ENCODE measurements at places on chromosomes 7 and 10. TPM values are rescaled to one million over a fixed set of nuclear protein-coding genes. Genes with fewer than 3 reads are reported as not detected.

Gene APBB1IP
- 2.6 TPM for total RNA-seq

Gene SPDYE11
- total RNA-seq: not detected

Gene BHLHA15
- not detected for total RNA-seq

Gene PDZD7
- 0.27 TPM for total RNA-seq

Gene CALHM3
- total RNA-seq: not detected

Gene UROS
- 80.4 TPM for total RNA-seq

Gene AKR1C2
- total RNA-seq: 17.5 TPM

Gene RBP3
- total RNA-seq: not detected

DNA sequence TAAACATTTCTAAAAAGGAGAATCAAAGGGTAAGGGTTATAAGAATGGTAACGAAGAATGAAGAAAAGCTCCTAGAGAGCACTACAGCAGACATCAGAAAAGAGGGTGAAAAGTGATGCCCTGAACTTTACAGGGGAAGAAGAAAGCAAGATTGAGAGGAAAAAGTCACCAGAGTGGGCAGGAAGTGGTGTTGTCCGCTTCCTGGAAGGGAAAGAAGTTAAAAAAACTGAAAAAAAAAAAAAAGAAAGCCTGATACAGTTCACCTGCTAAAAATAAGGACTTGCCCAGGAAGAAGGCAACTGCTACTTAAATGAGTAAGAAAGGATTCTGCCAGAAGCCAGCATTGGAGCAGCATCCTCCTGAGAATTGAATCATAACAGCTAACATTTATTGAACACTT lies 330.1 kb upstream of the PHF14 start:
- H3K4me3 ChIP-seq: no peak overlapping the region
- H3K27me3 ChIP-seq: no peaks in the 10 kb centered on the region
- H3K36me3 ChIP-seq: no peaks in the 10 kb centered on the region
- DNase-seq: no peak
- H3K27ac ChIP-seq: no peak overlapping the region

DNA sequence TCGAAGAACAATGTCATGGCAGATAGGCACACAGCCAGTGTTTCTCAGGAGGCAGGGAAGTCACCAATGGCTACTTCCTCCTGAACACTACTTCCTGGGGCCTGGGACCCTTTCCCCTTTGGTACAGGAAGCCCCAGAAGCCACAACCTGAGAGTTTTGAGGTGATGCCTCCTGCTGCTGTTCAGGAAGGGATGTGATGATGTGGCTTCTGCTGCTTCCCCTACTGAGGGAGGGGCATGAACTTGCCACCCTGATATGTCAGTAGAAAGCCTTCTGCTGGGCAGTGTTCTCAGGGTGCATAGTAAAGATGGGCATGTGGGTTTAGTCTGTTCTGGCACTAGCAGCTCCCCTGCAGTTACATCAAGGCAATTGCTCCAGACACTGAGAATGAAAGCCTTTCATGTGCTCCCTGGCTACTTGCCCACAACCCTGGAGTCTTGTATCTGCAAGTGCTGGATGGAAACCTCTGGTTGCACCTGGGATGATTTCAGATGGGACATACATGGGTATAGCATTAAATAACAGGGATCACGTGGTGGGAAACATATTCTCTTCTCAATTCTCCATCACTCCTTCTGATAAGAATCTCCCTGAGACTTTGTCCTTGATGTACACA lies 69.3 kb downstream of the ADRA2A start:
- peaks cover 60% of the 10 kb centered on the region for H3K27me3 ChIP-seq
- peaks cover 4% of the 10 kb centered on the region for H3K4me1 ChIP-seq
- H3K4me3 ChIP-seq: no peak overlapping the region
- no peak overlapping the region for H3K27ac ChIP-seq
- DNase-seq: no peak

- H3K4me3 ChIP-seq: no peak overlapping the region
- no peaks in the 10 kb centered on the region for H3K36me3 ChIP-seq
Observed at GRCh38 chr10:47329855-47330254, 7.6 kb downstream of the GDF2 start.

GRCh38 chr10:74371696-74372095 lies 220.7 kb downstream of the ADK start:
- DNase-seq: no peak
- no peak overlapping the region for H3K27ac ChIP-seq
- H3K36me3 ChIP-seq: no peaks in the 10 kb centered on the region
- H3K27me3 ChIP-seq: no peaks in the 10 kb centered on the region

GRCh38 chr10:27366769-27367168 lies 126.2 kb upstream of the ACBD5 start:
- no peak for DNase-seq
- H3K36me3 ChIP-seq: no peaks in the 10 kb centered on the region
- no peak overlapping the region for H3K4me3 ChIP-seq
- H3K27me3 ChIP-seq: peaks cover 15% of the 10 kb centered on the region

GRCh38 chr7:12638851-12639456 lies 48.5 kb upstream of the ARL4A start:
- peaks cover 13% of the 10 kb centered on the region for H3K27me3 ChIP-seq
- H3K4me3 ChIP-seq: no peak overlapping the region
- no peaks in the 10 kb centered on the region for H3K36me3 ChIP-seq
- H3K27ac ChIP-seq: no peak overlapping the region
- DNase-seq: no peak

DNA sequence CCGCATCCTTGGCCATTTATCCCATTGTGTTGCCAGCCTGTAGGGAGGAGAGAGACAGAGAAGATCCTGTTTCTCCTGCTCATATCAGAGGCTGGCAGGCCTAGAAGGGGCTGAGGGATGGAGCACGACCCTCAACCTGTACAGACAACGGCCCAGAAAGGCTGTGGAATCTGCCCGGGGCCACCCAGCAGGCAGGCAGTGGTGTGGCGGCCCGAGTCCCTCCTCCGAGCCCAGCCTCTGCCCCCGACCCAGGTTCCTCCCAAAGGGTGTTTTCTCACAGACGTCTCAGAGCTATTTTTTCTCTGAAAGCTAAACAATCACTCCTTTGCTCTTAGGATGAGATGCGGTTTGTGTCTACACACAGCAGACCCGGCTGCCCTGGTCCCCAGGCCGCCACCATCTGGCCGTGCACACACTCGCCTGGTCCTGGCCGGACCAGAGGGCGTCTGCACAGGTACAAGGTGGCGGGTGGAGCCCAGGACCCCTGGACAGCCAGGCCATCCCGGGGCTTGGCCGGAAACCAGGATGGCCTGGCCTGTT lies 69.3 kb downstream of the FOXL3 start:
- peak; percentile 9 for DNase-seq
- peaks cover 64% of the 10 kb centered on the region for H3K27me3 ChIP-seq
- H3K27ac ChIP-seq: no peak overlapping the region
- no peaks in the 10 kb centered on the region for H3K36me3 ChIP-seq
- H3K4me3 ChIP-seq: no peak overlapping the region

DNA sequence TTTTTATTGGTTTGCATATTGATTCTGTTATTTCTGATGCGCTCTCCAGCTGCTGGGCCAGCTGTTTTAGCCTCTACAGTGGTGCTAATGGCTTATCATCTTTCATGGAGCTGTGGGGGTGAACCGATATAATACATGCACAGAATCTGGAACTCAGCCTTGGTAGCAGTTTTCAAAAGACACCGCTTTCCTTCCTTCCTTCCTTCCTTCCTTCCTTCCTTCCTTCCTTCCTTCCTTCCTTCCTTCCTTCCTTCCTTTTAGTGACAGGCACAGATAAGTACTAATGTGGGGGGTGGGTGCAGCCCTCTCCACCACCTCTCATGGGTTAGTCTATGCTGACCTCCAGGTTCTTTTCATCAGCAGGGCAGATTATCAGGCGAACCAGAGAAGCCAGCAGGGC lies 31.9 kb upstream of the C10orf53 start:
- no peak for DNase-seq
- no peaks in the 10 kb centered on the region for H3K4me1 ChIP-seq
- H3K27me3 ChIP-seq: peaks cover 85% of the 10 kb centered on the region
- H3K27ac ChIP-seq: no peak overlapping the region
- H3K4me3 ChIP-seq: no peak overlapping the region

- H3K27me3 ChIP-seq: peaks cover 49% of the 10 kb centered on the region
- no peak overlapping the region for H3K4me3 ChIP-seq
Observed at GRCh38 chr10:114245121-114245791, 6.2 kb downstream of the VWA2 start.

GRCh38 chr7:47601119-47601880 lies 19.4 kb upstream of the TNS3 start:
- H3K27ac ChIP-seq: no peak overlapping the region
- H3K27me3 ChIP-seq: no peaks in the 10 kb centered on the region
- H3K36me3 ChIP-seq: no peaks in the 10 kb centered on the region

GRCh38 chr10:12945690-12946359 lies 55.7 kb downstream of the CCDC3 start:
- no peaks in the 10 kb centered on the region for H3K27me3 ChIP-seq
- H3K36me3 ChIP-seq: no peaks in the 10 kb centered on the region
- no peak for DNase-seq
- H3K4me1 ChIP-seq: peaks cover 4% of the 10 kb centered on the region
- no peak overlapping the region for H3K4me3 ChIP-seq

GRCh38 chr10:61662794-61663259 lies at the start of gene CABCOCO1:
CABCOCO1 (plus strand) TSS chr10:61662929; CDS start chr10:61662973, 44 bp downstream.
- DNase-seq: peak; percentile 63
- H3K36me3 ChIP-seq: no peaks in the 10 kb centered on the region
- peaks cover 24% of the 10 kb centered on the region for H3K27me3 ChIP-seq
- H3K27ac ChIP-seq: peak within 1 kb of the TSS; percentile 77
- peaks cover 13% of the 10 kb centered on the region for H3K4me1 ChIP-seq

DNA sequence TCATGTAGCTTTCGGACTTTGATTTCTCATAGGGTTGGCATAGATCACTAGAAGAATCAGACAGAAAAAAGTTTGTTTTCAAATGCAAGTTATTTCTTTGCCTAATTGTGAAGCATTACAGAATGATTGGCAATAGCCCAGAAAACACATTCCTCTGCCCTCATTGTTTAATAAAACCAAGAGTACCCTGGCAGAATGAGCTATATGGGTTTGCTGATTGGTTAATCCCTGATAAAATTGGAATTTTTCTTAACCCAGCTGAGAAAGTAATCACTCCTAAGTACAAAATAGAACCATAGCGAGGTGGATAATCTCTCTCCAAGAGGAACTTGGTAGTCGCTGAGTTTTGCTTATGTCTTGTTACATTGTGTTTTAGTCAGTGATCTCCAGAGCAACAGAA lies 30.9 kb upstream of the CREB5 start:
- H3K27me3 ChIP-seq: no peaks in the 10 kb centered on the region
- no peak overlapping the region for H3K27ac ChIP-seq
- no peaks in the 10 kb centered on the region for H3K4me1 ChIP-seq

GRCh38 chr10:121450247-121450646 lies 148.0 kb downstream of the FGFR2 start:
- no peak overlapping the region for H3K4me3 ChIP-seq
- peaks cover 48% of the 10 kb centered on the region for H3K27me3 ChIP-seq
- H3K36me3 ChIP-seq: no peaks in the 10 kb centered on the region
- no peak overlapping the region for H3K27ac ChIP-seq
- no peak for DNase-seq

- no peaks in the 10 kb centered on the region for H3K27me3 ChIP-seq
- no peak for DNase-seq
- H3K27ac ChIP-seq: peak overlapping the region; percentile 22
- no peak overlapping the region for H3K4me3 ChIP-seq
Observed at GRCh38 chr7:135098391-135098790, 49.5 kb upstream of the TMEM140 start.

GRCh38 chr7:1920266-1920681 lies 250.2 kb downstream of the ELFN1 start:
- no peaks in the 10 kb centered on the region for H3K36me3 ChIP-seq
- H3K27ac ChIP-seq: no peak overlapping the region
- H3K27me3 ChIP-seq: no peaks in the 10 kb centered on the region
- no peak for DNase-seq

DNA sequence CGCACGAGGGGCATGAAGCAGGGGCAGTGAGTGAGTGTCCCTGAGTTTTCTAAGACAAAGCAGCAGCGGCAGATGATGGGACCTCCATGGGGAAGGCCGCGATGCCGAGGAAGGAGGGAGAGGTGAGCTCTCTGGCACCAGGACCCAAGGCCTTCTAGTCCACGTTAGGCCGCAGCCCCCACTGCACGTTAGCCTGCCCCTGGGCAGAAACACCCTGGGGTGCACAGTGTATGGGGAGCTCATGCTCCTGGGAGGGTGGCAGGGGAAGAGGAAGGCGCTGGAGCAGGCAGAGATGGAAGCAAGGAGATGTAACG lies 97.3 kb upstream of the IKZF1 start:
- H3K27me3 ChIP-seq: peaks cover 61% of the 10 kb centered on the region
- no peak overlapping the region for H3K4me3 ChIP-seq
- DNase-seq: no peak
- H3K27ac ChIP-seq: no peak overlapping the region

- no peaks in the 10 kb centered on the region for H3K36me3 ChIP-seq
- H3K27me3 ChIP-seq: peaks cover 28% of the 10 kb centered on the region
- no peak for DNase-seq
- H3K27ac ChIP-seq: no peak overlapping the region
- no peaks in the 10 kb centered on the region for H3K4me1 ChIP-seq
Observed at GRCh38 chr10:125299461-125299860, 139.1 kb upstream of the CTBP2 start.

DNA sequence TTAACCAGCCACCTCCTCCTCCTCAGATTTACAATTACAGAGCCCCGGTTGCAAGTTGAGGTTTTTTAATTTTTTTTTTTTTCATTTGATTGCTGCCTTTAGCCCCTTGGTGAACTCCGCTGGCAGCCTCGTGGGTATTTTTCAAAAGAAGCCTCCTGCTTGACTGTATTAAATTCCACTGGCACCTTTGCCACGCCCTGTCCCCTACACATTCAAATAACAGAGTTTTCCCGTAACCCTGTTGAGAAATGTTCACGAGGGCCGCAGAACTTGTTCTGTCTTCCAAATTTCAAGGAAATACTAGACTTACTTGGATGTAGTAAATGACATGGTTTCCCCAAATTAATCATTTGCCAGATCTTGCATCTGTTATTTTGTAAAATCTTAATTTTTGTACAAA lies 167.0 kb downstream of the ARID5B start:
- peaks cover 57% of the 10 kb centered on the region for H3K36me3 ChIP-seq
- no peak overlapping the region for H3K4me3 ChIP-seq
- no peaks in the 10 kb centered on the region for H3K27me3 ChIP-seq
- DNase-seq: no peak
- peaks cover 62% of the 10 kb centered on the region for H3K4me1 ChIP-seq
- peak overlapping the region; percentile 80 for H3K27ac ChIP-seq

GRCh38 chr10:27399871-27400270 lies 104.2 kb upstream of the RAB18 start:
- H3K36me3 ChIP-seq: no peaks in the 10 kb centered on the region
- H3K27ac ChIP-seq: no peak overlapping the region
- H3K27me3 ChIP-seq: peaks cover 2% of the 10 kb centered on the region
- no peak for DNase-seq

All from left ventricle myocardium inferior (tissue), 1 donor.